Neural crest cell (in vitro differentiated cells): ENCODE measurements at places on chromosomes 6 and 20.

- no peak for DNase-seq
Measured at GRCh38 chr6:105780146-105780860, 305.8 kb upstream of the PRDM1 start.

DNA sequence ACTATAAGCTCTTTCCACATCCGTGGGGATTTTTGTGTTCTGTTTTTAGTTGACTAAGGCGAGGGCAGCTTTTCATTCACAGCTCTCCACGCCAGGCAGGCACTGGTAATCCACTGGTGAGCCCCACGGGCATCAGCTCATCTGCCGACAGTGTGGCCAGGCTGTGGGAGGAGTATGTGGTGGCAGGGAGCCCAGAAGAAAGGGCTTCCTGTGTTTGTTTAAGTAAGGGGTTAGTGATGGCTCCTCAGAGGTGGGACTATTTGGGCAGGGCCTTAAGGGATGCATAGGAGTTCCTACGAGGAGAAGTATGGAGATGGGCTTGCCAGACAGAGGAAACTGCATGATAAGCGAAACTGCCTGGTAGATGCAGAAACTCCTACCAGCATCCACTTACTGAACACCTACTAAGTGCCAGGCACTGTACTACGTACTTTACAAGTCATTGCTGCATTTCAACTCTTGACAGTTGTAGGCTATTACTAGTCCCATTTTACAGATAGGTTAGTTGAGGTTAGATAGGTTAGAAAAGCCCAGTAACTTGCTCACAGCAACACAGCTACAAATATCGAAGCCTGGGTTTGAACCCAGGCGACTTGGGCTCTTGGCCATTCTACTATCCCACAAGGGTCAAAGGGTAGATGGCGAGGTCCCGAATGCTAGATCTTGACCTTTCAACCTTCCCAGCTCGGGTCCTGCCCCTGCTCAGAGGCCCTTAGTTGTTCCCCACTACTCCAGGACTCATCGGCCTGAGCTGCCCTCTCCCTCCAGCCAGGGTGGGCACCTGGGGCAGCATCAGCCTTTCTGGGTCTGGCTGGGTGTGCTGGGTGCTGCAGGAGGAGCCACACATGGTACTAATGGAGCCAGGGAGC is 55.1 kb downstream of the CEBPB start:
- no peak for DNase-seq

- DNase-seq, result no peak
Measured at GRCh38 chr6:104995989-104996617, 39.2 kb downstream of the LIN28B start.

DNA sequence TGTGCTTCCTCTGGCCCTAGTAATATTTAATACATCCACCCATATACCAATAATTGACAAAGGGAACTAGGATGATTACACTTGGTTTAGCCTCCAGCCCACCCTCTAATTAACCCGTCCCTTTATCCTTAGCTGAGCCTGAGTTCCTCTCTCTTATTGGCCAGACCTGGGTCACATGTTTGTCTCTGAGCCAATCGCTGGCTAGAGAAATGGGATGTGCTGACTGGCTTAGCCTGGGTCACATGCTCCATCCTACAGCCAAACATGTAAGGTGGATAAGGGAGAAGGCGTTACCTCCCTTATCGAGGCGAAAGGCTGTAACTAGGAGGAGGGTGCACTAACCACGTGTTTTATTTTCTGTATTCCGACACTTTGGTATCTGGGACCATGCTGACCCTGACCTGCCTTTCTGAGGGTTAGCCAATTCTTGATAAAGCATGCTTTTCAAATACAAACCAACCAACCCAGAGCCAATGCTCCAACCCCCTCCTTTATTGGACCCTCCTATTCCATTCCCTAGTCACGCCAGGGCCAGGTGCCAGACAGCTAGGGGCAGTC is 262.7 kb downstream of the PREX1 start:
- DNase-seq, result no peak

- no peak for DNase-seq
Measured at GRCh38 chr6:33211666-33212422, 3.5 kb downstream of the RING1 start.

- no peak for DNase-seq
Measured at GRCh38 chr6:152697634-152698033, at the start of gene MYCT1. Gene MYCT1 (plus strand): TSS chr6:152697897. CDS start chr6:152697903, 6 bp downstream.

- peak; percentile 14 for DNase-seq
Measured at GRCh38 chr6:38137608-38138265, 318.2 kb downstream of the ZFAND3 start.

DNA sequence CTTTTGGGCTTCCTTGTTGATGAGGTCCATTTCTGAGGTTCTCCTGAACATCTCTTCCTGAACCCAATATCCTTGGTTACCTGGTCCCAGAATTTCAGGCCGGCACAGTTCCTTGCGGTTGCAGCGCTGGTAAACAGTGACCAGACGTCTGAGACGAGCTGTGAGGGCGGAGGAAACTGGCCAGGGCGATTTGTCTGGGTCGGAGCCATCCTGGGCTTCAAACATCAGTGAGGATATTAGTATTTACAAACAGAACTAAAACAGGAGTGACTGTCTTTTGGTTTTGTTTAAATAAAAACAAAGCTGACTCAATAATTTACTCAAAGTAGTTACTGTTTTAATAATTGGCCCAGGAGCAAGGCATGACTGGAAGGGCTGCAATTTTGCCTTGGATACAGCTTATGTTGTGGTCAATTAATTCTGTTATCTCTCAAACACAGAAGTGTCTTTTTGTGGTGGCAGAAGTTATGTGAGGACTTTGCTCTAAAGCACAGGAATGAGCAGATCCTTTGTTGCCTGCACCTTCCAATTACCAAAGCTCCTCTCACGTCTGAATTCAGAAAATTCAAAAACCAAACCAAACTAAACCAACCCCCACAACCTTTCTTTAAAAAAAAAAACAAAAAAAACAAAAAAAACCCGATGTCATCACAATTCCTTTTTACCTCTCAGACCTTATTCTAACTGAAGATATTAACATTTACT is 58.7 kb upstream of the EMILIN3 start:
- DNase-seq, result no peak

DNA sequence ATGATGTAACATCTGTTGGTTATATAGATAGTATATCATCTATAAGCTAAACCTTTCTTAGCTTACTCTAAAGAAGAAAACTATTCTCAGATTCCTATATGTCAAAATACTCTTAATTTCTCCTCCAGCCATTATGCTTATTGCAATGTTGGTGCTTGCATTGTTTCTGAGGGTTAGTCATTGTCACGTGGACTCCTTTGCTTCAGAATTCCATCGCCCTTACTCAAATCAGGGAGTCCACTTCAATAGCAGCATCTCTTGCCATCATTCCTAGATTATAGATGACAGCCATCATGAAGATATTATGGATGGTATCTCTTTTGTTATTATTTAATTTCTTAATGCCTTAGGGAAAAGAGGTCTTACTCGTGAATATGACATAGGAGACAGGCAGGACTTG is 776.1 kb downstream of the TENT5A start:
- no peak for DNase-seq

GRCh38 chr6:26199773-26200764 is 112.8 kb downstream of the HFE start:
- DNase-seq, result no peak

- DNase-seq, result peak; percentile 48
Measured at GRCh38 chr6:111686249-111686931, 80.7 kb upstream of the TRAF3IP2 start.

DNA sequence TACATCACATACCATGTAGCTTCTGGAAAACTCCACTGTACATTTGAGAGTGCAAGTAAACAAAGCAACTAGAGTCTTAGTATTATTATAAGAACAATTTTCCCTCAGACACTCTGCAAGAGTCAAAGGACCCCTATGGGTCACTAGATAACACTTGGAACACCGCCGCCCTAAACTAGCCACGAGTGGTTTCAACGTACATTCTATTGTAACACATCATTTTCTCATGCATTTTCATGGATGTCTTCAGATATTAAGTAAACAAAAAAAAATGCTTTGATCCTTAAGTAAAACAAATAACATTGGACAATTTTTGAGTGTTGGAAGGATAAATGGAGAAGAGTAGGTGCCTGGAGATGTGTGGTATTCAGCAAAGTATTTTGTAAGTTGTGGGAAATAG is 3.2 kb upstream of the RNF146 start:
- DNase-seq, result no peak

DNA sequence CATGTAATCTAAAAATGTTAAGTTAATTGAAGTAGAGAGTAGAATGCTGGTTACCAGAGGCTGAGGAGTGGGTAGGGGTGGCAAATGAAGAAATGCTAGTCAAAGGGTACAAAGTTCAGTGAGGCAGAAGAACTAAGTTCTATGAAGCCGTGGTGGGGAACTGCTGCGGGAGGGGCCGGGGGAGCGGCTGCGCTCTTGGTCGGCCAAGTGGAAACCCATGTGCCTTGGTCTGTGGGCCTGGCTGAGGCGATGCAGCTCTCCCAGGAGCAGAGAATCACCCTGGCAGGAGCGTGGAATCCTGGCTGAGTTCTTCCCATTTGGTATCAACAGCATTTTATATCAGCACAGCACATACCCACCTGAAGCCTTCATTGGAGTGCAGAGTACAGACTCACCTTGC is 22.3 kb downstream of the TTLL2 start:
- no peak for DNase-seq

DNA sequence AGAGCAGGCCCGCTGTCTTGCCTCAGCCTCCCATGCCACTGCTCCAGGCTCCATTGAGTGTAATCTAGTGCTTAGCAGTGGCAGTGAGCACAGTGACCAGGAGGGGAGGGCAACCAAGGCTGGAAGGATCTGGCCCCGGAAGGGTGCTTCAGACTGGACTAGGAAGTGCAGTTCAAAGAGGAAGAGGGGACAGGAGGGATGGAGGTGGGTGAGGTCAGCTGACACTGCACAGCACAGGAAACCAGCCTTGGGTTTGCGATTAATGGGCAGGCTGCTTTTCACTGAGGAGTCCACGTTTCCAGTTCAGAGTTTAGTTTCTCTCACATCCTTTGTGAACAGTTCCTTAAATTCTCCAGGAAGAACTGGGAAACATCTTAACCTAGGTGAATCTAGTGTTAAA is 46.9 kb downstream of the CDS2 start:
- DNase-seq, result no peak

GRCh38 chr6:1123386-1124375 is 188.2 kb upstream of the FOXQ1 start:
- DNase-seq, result no peak

GRCh38 chr20:47361057-47361915 is 4.8 kb upstream of the ZMYND8 start:
- no peak for DNase-seq

- no peak for DNase-seq
Measured at GRCh38 chr6:19327241-19327640, 509.9 kb upstream of the ID4 start.

- no peak for DNase-seq
Measured at GRCh38 chr6:100023798-100024197, 29.8 kb upstream of the MCHR2 start.

GRCh38 chr6:105380634-105381033 is 22.2 kb downstream of the PREP start:
- no peak for DNase-seq

GRCh38 chr6:83431545-83432155 is 799 bp upstream of the ME1 start:
- no peak for DNase-seq

DNA sequence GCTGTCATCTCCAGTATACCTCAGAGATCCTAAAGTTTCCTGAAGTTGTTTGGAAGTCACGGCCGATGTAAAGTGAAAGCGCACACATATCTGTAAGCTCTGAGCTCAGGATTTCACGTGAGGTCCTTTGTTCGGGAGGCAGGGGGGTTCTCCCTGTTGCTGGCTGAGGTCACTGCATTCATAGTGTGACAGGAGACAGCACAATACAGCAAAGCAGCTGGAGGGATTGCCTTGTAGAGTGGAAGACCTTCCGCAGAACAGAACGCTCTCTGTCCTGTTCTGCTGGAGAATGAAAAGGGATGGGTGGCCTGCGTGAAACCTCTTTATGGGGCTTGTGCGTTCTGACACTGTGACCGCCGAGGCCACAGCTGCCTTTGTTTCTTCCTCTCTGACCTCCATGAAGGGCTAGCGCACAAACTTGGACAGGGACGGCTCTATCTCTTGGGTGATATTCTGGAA is 13.4 kb upstream of the SERPINB1 start:
- DNase-seq, result peak; percentile 41
